Body of pancreas (tissue), 4 donors: ENCODE measurements at places on chromosomes 7 and 10. TPM values are rescaled to one million over a fixed set of nuclear protein-coding genes. Genes with fewer than 3 reads are reported as not detected.
A peak's percentile ranks its signal among the peaks of the same experiment; 100 is the strongest.

DNA sequence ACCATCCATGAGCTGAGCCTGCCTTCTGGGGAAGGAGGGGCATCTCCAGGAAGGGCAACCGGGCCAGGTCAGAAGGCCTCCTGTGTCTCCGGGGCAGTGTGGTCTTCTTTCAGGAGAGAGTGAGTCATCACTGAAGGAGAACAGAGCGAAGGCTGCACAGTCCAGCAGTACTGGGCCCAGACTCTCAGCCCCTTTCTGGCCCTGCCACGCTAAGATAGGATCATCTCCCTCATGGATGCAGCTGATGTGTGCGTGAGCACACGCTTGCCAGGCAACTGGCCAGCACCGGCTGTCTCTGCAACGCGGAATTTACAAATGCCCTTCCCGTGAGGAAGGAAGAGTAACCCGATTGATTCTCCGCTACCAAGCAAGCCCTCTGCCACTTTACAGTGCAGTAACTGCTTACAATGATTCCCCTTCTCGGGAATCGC lies 328.2 kb downstream of the TNS3 start:
- DNase-seq: peak; percentile 56

Gene TLX1
- total RNA-seq: not detected

Gene PAX4
- not detected for total RNA-seq

DNA sequence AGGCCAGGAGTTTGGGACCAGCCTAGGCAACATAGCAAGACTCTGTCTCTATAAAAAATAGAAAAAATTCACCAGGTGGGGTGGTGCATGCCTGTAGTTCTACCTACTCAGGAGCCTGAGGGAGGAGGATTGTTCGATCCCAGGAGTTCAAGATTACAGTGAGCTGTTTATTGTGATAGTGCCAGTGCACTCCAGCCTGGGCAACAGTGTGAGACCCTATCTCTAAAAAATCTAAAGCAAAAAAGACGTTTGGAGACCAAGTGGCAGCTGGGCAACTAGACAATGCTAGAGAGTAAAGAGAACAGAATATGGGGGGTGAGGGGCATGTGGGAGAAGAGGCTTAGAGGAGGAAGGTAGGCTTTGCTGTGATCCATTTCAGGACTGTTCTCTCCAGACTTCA lies 1.4 kb downstream of the PDSS1 start:
- DNase-seq: no peak

Gene TMEM130
- 0.66 TPM for total RNA-seq

Gene NKX1-2
- total RNA-seq: not detected

DNA sequence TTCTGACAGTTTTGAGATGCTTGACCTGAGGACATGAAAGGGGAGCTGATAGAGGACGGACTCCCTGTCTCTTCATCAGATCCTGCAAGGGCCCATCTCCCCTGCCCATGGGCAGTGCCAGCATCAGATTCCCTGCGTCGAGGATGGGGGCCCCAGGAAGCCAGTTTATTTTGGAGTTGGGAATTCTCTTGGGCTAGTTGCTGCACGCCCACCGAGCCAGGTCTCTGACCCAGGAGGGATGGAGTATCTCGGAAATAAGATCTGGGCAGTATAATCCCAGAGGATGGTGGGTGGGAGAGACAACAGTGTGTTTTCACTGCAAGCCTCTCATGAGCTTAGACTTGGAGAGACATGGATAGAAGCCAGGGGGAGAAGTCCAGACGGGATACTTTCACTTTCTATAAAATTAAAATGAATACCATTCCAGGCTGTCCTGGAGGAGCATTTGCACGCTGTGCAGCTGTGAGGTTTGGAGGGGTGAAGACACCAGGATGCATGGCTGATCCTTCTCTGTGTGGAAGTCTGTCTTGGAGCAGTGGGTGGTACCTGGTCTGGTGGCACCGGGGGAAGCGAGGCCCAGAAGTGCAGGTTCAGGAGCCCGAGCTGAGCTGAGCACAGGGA lies 25.8 kb downstream of the DOCK1 start:
- no peak for DNase-seq

- DNase-seq: no peak
Observed at GRCh38 chr10:18918532-18918931, 130.1 kb upstream of the MALRD1 start.

- DNase-seq: no peak
Observed at GRCh38 chr7:50164559-50165170, 71.6 kb upstream of the ZPBP start.
